Fibroblast of mammary gland (primary cell): ENCODE measurements at places on chromosomes 1 and 21.
A peak's percentile ranks its signal among the peaks of the same experiment; 100 is the strongest.

- DNase-seq: no peak
Measured at GRCh38 chr1:48741380-48741779, 35.3 kb downstream of the BEND5 start.

DNA sequence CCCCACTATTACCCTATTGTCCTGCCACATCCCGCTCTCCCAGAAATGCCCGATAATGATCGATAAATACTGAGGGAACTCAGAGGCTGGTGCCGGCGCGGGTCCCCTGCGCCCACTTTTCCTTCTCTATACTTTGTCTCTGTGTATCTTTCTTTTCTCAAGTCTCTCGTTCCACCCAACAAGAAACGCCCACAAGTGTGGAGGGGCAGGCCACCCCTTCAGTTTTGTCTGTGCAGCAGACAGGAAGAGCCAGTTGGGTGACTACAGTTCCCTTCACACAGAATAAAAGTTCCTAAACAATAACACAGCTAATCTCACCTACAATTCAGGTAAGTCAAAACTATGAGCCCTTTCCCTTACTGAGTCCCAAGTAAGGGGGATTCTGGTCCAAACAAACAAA lies 423.7 kb downstream of the SMYD3 start:
- DNase-seq: no peak

GRCh38 chr1:7430047-7430608 lies 341.0 kb upstream of the VAMP3 start:
- no peak for DNase-seq

GRCh38 chr1:240931031-240931430 lies 319.1 kb upstream of the GREM2 start:
- DNase-seq: no peak

DNA sequence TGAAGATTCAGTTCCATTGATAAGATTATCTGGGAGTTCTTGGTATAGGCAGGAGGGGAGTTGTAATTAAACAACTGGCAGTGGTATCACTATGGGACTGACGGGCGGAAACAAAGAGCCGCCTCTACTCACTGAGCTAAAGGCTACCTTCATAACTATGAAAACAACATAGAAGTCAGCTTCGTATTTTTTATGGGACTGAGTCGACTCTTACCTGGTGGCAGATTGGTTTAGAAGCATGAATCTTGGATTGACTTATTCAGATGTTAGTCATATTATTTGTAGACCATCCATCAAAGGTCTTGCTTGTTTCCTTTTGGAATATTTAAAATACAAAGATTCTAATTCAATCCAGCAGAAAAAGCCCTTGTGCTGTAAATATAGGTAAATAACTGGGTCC lies 6.3 kb upstream of the HHIPL2 start:
- DNase-seq: no peak

GRCh38 chr1:95716097-95716496 lies 482.1 kb downstream of the RWDD3 start:
- DNase-seq: no peak

GRCh38 chr1:57623039-57623790 lies 199.4 kb upstream of the DAB1 start:
- no peak for DNase-seq

GRCh38 chr21:45002381-45003204 lies 62.8 kb downstream of the SLX9 start:
- DNase-seq: no peak

- DNase-seq: peak; percentile 45
Measured at GRCh38 chr1:1435106-1435903, at the start of gene VWA1. TSS of gene VWA1 (plus strand) at chr1:1435690. CDS start at chr1:1435749, 59 bp downstream.

DNA sequence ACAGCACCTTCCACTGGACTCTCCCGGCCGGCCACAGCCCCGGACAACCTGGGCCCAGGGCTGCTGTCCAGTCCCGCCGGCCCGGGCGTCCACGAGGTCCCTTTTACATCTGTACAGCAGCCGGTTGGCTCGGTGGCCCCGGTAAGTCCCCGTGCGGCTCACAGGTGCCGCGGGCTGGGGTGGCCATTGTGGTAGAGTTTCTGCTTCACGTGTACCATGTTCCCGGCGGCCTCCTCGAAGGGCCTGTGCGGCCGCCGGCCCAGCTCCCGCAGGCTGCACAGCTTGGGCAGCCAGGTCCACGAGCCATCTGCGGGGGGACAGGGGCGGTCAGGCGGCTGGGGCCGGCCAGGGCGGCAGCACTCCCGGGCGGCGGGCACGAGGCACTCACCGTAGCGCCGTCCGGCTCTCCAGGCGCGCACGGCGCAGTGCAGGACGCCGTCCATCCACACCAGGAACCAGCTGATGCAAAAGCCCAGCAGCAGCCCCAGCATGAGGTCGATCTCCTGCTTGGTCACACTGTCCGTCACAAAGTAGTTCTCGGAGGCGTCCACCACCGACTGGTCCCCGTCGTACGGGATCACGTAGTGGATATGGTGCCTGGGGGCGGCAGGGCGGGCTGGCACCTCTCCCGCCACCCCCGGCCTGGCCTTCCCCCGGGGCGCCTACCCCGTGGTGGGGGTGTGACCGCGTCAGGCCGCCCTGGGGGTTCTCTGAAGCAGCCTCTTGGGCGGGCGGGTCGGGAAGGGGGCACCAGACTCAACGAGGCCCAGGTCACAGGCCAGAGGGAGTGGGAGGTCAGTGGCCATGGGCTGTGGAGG lies 5.0 kb downstream of the TMEM240 start:
- no peak for DNase-seq

DNA sequence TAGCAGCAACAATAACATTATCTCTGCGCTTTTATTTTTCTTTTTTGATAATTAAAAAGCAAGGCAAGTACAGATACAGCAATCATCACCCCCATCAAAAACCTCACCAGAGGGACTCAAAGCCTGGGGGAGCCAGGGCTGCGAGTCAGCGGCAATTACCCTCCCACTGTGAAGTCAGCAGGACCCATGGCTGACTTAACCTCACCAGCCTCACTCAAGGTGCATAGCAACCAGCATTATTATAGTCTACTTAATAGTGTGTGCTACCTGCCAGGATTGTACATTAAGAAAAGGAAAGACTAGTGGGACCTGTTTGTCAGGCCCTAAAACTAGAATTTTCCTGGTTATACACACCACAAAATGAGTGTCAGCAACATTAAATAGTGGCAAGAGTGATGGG lies 28.9 kb upstream of the SERBP1 start:
- DNase-seq: no peak

- DNase-seq: peak; percentile 89
Measured at GRCh38 chr1:171220081-171220420, 28.2 kb upstream of the FMO1 start.

GRCh38 chr1:20666146-20666545 lies 5.0 kb upstream of the DDOST start:
- DNase-seq: no peak

- DNase-seq: no peak
Measured at GRCh38 chr1:27999055-27999454, 39.3 kb downstream of the XKR8 start.

DNA sequence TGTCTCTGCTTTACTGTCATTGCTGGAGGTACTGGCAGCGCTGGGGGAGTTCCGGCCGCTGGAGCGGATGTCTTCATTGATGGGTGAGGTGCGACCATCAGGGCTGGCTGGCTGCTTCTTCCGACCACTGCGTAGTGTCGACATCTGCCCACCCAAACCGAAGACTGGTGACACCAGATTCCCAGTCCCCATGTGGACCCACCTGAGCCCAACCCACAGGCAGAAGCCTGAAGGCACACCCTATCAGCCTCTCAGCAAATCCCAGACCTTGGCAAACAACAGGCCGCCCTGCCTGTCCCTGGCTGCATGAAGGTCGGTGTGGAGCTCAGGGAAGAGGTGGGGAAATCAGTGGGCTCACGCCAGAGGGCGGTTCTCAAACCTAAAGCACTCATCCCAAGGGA lies 44.8 kb downstream of the SLC45A1 start:
- DNase-seq: no peak

GRCh38 chr21:37514038-37514667 lies 147.6 kb downstream of the DYRK1A start:
- DNase-seq: no peak
